ENCODE measurements at places on chromosomes 5 and 9. TPM values are rescaled to one million over a fixed set of nuclear protein-coding genes. Genes with fewer than 3 reads are reported as not detected.

GABRA1 gene
- not detected for total RNA-seq

GRCh38 chr9:81601639-81602623 is 87.4 kb downstream of the TLE1 start:
- H3K27me3 ChIP-seq = no peaks in the 10 kb centered on the region
- no peaks in the 10 kb centered on the region for H3K36me3 ChIP-seq
- H3K4me1 ChIP-seq = no peaks in the 10 kb centered on the region
- no peak for DNase-seq

- H3K27ac ChIP-seq = no peak overlapping the region
- no peak overlapping the region for H3K4me3 ChIP-seq
- H3K27me3 ChIP-seq = no peaks in the 10 kb centered on the region
- H3K36me3 ChIP-seq = no peaks in the 10 kb centered on the region
Measured at GRCh38 chr5:172692981-172693380, 51.9 kb downstream of the NEURL1B start.

SWI5 gene
- total RNA-seq = 24.2 TPM

DNA sequence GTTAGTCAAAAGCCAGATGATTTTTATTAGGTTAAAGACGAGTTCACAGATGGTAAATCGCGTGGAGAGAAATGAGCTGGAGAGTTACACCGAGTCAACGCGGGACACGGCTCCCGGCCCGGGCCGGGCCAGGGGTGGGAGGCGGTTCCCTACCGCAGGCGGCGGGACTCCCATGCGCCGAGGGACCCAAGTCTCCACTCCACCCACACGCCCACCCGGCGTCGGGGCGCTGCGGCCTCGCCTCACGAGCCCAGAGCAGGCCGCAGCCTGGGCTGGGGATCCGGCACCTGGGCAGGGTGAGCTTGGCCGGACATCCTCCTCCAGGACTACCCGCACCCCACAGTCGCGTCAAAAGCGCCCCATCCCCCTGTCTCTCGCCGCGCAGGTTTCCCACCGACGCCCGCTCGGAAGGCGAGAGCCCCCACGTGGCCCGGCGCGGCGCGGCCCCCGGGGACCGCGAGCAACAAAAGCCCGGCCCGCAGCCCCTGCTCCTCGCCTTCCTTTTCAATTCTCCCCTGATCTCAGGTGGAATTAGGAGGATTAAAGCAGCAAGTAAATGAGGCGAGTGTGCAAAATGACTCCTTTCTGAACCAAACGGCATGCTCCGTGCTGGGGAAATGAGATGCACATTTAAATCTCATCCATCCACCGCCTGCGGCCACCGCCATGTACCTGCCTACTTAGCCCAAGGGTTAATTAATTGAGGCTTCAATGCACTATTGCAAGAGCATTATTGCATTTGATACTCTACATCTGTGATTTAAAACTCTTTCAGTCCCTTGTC is 196.5 kb upstream of the TBCA start:
- H3K4me3 ChIP-seq = peak overlapping the region; percentile 21
- peaks cover 39% of the 10 kb centered on the region for H3K27me3 ChIP-seq
- peaks cover 5% of the 10 kb centered on the region for H3K4me1 ChIP-seq
- DNase-seq = no peak

GRCh38 chr9:116572095-116572748 is 114.9 kb upstream of the TRIM32 start:
- H3K4me3 ChIP-seq = no peak overlapping the region
- peaks cover 2% of the 10 kb centered on the region for H3K4me1 ChIP-seq
- no peaks in the 10 kb centered on the region for H3K27me3 ChIP-seq
- no peaks in the 10 kb centered on the region for H3K36me3 ChIP-seq
- no peak overlapping the region for H3K27ac ChIP-seq

GRCh38 chr9:79883073-79883645 is 311.4 kb downstream of the TLE4 start:
- H3K4me3 ChIP-seq = no peak overlapping the region
- no peak overlapping the region for H3K27ac ChIP-seq
- DNase-seq = no peak
- no peaks in the 10 kb centered on the region for H3K4me1 ChIP-seq

CFAP90 gene
- total RNA-seq = not detected

DNA sequence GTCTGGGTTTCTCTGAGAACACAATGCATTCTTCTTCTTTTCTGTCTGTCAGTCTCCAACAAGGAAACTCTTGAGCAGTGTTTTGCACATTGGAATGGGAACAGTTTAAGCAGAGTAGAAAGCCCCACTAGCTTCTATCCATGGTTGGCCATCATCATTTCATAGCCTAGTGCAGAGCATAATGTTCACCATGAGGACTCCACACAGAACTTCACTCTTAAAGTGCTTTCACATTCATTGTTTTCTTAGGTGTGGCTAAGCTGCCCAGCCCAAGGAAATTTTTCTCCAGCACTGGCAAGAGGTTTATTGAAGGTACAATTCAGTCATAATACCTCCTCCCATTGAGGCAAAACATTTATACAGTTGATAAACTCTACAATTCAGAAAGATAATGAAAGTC is 503.0 kb upstream of the CD180 start:
- no peaks in the 10 kb centered on the region for H3K4me1 ChIP-seq
- no peak for DNase-seq
- H3K27me3 ChIP-seq = no peaks in the 10 kb centered on the region
- no peak overlapping the region for H3K4me3 ChIP-seq

DNA sequence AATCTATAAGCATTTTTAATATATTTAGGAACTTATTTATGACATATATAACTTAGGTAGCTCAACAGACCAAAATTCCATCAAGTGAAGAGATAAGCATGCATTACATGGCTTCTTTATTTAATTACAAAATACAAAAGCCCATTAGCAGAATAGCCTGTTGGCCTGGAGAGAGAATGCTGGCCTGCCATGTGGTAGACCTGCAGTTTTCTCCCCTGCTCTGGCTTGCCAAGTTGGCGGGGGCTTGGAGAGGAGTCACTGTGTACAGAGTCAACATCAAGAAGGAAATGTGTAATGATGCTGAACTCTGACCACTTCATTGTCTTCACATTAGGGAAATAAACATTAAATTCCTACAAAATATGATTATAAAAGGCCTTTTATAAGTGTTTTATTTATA is 69.8 kb upstream of the CNTLN start:
- H3K27ac ChIP-seq = no peak overlapping the region
- no peak for DNase-seq
- no peak overlapping the region for H3K4me3 ChIP-seq
- H3K27me3 ChIP-seq = no peaks in the 10 kb centered on the region
- H3K4me1 ChIP-seq = no peaks in the 10 kb centered on the region

DNA sequence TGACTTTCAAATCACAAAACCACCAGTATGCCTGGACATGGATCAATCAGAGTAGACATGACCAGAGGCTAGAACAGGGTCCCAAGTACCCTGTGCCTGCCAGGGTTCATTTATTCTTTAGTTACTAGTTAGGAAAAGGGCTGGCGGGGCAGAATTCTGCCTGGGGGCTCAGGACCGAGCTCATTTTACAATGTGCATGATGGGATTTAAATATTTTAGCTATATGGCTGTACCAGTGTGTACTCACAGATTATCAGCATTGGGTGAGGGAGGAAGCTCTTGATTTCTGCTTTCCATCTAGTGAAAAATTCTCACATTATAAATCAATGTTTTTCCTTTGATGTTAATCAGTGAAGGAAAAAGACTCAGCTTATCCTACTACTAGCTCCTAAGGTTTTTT is 1511.1 kb downstream of the EFNA5 start:
- no peaks in the 10 kb centered on the region for H3K36me3 ChIP-seq
- H3K4me1 ChIP-seq = no peaks in the 10 kb centered on the region
- H3K27ac ChIP-seq = no peak overlapping the region
- no peak for DNase-seq

- no peak overlapping the region for H3K27ac ChIP-seq
- no peaks in the 10 kb centered on the region for H3K27me3 ChIP-seq
- no peaks in the 10 kb centered on the region for H3K36me3 ChIP-seq
- no peak for DNase-seq
- no peaks in the 10 kb centered on the region for H3K4me1 ChIP-seq
Measured at GRCh38 chr5:43117092-43117491, 3.6 kb upstream of the ZNF131 start.

DNA sequence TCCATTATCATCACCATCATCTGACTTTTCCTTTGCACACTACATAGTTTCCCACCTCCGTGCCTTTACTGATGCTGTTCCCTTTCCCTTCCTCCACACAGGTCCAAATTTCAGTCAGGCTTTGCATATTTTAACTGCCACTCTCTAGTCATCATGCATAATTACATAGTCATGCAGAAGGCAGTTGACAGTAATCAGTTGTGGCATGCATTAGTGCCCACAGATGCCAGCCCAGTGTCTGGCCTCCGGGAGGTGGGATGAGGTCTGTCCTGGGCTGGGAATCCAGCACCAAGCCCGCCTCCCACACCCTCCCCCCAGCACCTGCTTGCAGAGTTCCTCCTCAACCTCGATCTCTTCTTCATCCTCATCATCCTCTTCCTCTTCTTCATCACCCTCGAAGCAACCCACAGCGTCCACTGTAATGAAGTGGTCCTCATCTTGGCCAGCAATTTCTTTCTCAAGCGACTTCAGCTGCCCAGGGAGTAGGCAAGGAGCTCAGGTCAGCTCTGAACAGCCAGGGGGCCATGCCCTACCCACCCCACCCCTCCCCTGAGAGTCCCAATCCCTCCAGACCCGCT is 8.8 kb downstream of the BBLN start:
- H3K36me3 ChIP-seq = peaks cover 8% of the 10 kb centered on the region
- H3K27ac ChIP-seq = no peak overlapping the region
- no peak overlapping the region for H3K4me3 ChIP-seq
- no peaks in the 10 kb centered on the region for H3K27me3 ChIP-seq
- no peaks in the 10 kb centered on the region for H3K4me1 ChIP-seq
